ENCODE measurements at places on chromosomes 4 and X.

DNA sequence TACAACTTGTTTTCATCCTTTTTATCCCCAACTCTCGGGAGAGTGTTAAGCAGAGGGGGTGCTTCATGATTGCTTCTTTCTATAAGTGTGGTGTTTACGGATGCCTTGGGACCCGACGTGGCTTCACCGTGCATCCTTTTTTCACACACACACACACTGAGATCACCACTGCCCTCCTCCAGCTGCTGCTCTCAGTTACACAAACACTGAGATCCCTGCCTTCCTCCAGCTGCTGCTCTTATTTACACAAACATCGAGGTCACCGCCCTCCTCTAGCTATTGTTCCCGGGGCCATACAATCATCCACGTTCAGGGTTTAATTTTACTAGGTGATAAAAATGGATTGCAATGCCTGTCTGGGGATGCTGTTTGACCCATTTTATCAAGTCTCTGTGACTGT lies 155.4 kb upstream of the FAM9B start:
- no peak for DNase-seq

GRCh38 chr4:20384456-20384855 lies 132.8 kb downstream of the SLIT2 start:
- DNase-seq = no peak

GRCh38 chrX:149721778-149722177 lies 9.9 kb downstream of the MAGEA11 start:
- DNase-seq = no peak

- no peak for DNase-seq
Measured at GRCh38 chrX:36480441-36480990, 527.6 kb upstream of the FAM47C start.

All from AG08395 (cell line).